Stimulated activated CD8-positive, alpha-beta memory T cell treated with anti-CD3 and anti-CD28 coated beads, Interleukin-7, amount 100 ng/mL, for 48 hours (primary cell): ENCODE measurements at places on chromosomes 7 and 10.

DNA sequence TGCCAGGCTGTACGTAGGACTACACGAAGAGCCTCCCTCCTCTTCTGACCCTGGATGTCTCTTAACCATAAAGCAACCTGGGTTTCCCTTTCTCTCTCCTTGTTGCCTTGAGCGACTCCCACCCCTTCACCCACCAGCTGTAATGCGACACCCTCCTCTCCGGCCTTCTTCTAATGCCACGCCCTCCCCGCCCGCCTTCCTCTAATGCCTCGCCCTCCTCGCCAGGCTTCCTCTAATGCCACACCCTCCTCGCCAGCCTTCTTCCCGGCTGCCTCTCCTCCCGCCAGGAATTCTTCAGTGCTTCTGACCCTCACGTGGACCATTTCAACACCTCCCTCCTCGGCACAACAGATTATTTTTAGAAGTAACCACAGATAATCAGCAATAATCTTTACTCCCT, 348.5 kb upstream of the SHH start:
- no peak for DNase-seq

DNA sequence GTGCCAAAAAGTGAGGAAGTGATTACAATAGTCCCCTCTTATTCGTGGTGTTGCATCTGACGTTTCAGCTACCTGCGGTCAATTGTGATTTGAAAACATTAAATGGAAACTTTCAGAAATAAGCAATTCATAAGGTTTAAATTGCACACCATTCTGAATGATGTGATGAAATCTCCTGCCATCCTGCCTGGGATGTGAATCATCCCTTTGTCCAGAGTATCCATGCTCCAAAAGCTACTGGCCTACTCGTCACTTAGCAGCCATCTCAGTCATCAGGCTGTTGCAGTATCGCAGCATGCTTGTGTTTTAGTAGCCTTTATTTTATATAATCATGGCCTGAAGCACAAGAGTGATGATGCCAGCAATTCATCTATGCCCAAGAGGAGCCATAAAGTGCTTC, 97.7 kb upstream of the CDCA7L start:
- no peak for DNase-seq

GRCh38 chr7:7177044-7177517, 5.3 kb upstream of the C1GALT1 start:
- DNase-seq, result no peak

GRCh38 chr7:74329225-74329624, 40.0 kb downstream of the CLIP2 start:
- DNase-seq, result no peak

GRCh38 chr10:120421250-120421649, 35.8 kb upstream of the PLPP4 start:
- DNase-seq, result no peak

- no peak for DNase-seq
These were observed 199.3 kb upstream of the PLXDC2 start for GRCh38 chr10:19616966-19617365.

DNA sequence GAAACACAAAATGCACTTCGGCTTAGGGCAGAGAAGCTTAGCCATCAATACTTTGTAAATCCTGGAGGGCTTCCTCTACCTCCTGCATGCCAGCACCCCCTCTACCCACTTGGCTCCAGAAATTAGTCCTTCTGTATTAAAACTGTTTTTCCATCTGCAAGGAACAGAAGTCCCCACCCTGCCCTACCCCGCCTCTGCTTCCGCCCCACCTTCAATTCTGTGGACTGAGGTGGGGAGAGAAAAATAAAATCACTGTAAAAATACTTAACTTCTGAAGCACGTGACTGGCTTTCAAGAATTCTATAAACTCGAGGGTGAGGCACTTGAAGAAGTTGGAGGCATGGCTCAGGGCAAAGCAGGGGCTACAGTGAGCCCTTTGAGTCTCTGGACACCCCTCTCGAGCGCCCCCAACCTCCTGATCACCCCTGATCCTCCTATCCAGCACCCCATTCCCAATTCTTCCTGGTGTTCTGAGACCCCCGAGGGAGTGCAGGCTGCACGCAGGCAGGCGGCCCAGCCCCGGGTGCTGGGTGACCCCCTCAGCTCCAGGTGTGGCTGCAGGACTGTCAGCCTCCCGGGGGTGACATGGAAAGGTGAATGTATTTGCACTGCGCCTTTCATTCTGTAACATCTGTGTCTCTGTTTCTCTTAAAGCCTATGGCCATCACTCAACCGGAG, 7.3 kb upstream of the KIAA1217 start:
- DNase-seq, result no peak

GRCh38 chr7:135383525-135384175, 126.3 kb downstream of the CNOT4 start:
- DNase-seq, result no peak
